HL-60 (cell line): ENCODE measurements at places on chromosomes 11 and 22.

DNA sequence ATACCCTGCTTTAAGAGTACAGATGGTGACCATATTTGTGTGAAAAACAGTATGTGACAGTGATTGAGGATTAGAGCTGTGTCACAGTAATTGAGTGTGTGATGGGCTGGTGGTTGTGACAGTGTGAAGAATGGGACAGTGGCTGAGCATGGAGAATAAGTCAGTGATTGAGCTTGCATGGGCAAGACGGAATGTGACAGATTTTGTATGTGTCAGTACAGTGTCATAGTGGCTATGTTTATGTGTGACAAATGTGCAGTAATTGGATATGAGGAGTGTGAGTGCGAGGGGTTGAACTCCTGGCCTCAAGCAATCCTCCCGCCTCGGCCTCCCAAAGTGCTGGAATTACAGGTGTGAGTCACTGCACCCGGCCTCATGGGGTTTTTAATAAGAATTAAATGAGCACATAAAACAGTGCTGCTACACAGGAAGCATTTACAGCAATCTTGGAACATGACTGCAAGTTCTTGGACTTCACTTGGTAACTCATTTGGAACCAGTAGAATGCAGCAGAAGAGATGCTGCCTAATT is 583 bp upstream of the RRAS2 start:
- DNase-seq = no peak

DNA sequence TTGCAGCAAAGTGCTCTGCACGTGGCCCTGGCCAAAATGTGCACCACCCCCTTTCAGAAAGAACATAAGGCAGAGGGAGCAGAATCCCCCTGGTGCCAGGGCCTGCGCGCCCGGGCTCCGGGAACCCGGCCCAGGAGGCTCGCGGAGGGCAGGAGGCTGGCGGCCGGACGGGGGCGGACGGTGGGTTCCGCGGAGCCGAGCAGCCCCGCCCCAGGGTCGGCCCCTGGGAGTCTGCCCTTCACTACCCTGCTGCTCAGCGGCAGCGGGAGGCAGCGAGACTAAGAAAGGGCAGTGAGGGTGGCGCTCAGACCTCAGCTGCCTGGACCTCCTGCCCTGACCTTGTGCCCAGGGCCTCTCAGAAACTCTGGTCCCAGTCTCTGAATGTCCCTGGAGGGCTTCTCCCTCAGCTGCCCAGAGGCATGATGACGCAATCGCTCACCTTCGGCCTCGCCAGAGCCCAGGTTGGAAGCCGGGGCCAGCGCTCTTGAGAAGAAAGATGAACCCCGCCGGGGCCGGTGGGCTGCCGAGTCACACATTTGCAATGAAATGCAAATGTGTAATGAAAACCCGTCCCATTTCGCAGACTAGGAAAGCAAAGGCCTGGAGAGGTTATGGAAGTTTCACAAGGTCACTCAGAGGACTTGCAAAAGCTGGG is 1.1 kb upstream of the CLMP start:
- no peak for DNase-seq

GRCh38 chr22:49574881-49575702 is 252.6 kb downstream of the BRD1 start:
- DNase-seq = no peak

DNA sequence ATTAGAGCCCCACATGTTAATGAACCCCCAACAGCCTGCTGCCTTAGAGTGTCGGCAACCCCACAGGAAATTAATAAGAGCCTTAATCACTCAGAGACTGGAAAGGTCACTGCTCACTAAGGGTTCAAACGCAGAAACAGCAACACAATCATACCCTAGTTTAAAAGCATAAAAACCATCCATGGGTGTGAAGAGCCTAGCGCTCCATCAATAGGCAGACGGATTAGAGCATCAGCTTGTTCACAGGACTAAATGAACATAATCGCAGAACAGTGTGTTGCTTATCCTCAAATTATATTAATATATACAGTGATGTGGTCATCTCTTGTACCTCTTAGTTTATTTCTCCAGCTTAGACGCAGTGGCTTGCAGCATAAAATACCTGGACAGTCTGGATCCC is 720.7 kb downstream of the OPCML start:
- no peak for DNase-seq

- no peak for DNase-seq
These were observed 24.1 kb upstream of the KRTAP5-7 start for GRCh38 chr11:71502871-71503435.

DNA sequence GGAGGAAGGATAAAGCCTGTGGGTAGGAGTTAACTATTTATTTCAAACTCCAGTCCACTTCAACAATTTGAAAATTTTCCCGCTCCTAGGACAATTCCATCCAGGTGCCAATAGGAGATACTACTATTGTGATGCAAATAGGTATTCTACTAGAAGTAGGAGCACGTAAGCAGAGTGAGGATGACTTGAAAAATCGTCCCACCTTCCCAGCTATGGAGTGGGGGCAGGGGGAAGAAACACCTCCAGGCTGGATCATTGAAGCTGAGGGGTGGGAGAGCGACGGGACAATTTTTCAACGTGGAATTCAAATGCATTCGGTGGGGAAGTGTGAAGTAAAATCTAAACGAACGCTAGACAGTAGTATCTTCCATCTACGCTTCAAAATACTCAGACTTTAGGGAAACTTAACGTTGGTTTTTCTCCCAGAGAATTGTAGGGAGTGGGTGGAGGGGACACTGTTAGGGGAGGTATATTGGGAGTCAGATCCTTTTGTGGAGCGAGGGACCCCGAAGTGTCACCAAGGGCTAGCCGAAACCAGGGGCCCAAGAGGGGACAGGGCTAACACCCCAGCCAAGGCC is 523 bp upstream of the ARHGAP42 start:
- no peak for DNase-seq

DNA sequence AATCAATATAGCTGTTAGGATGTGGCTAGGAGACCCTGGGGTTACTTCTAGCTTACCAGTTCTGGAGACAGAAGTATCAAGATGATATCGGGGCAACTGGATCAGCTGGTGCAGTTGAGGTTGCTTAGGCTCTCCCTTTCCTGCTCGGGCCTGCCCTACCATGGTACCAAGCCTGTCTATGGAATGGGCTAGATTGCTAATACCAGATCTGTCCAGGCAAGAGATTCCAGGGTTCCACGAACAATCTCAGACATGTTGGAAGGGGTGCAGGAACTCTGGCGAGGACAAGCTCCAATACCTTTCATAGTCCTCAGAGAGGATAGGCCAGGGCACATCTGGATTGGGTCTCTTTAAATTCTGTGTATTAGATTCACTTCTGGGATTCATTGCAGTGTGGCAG is 53.8 kb downstream of the ADM start:
- DNase-seq = no peak

- no peak for DNase-seq
These were observed 11.5 kb downstream of the TNKS1BP1 start for GRCh38 chr11:57313071-57313787.

DNA sequence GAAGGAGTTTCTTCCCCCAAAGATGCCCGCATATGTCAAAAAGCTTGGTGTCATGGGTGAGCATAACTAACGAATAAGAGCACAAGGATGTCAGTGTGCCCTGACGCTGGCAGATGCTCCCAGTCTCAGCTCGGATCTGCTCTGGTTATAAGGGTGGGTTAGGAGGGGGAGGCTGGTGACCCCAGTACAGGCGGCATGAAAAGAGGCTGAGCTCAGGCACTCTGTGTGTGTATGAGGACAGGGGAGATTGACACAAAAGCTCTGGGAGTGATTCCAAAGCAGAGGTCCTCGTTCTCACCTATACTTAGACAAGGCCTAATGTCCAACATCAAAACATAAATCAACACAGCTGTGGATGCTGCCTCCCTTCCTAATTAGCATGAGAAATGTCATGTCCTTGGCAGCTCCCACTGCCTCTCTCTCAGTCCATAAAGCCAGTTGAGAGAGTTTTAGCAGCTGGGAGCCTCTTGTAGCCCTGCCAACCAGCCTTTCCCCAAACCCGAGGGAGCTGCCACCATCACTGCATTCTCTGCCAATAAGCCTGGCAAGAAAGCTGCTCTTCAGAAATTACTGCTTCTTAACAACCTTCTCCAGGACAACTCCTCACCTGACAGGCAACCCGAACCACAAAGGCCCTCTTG is 59.8 kb downstream of the SC5D start:
- DNase-seq = no peak

DNA sequence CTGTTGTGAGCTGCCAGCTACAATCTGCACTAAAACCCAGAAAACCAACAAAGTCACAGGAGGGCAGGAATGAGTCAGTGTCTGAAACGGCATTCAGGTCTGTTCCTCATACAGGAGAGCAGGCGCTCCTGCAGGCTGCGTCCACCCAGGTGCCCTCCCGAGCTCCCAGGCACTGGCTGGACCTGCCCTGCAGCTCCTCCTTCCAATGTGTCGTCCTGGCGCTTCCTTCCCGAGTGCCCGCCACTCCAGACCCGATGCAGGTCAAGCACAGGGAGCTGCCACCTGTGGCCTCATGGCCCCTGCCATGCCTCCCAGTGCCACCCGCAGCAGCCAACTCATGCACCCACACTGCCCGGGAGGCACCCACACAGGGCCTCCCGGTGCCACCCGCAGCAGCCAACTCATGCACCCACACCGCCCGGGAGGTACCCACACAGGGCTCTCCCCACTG is 12.0 kb downstream of the BRD1 start:
- DNase-seq = no peak

DNA sequence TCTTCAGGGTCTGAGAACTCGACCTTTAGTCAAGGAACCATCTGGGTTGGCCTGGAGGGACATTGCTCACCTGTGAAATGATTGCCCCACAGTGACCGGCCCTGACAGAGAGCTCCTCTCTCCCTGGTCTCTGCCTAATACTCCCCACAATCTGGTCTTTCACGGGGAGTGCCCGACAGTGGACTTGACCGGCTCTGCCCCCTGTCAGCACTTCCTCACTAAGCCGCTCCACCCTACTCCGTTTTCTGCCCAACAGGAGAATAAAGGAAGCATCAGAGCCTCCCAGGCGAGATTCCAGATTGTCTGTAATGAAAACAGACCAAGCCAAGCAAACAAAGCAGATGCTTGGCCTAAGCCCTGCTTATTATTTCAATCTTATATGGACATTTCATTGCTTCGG is 87.8 kb downstream of the FBXO7 start:
- DNase-seq = no peak

GRCh38 chr11:22190827-22191463 is 1.9 kb upstream of the ANO5 start:
- no peak for DNase-seq

GRCh38 chr22:29030618-29031226 is 30.9 kb downstream of the C22orf31 start:
- DNase-seq = no peak
